Activated T-helper 9 cell treated with anti-CD3 and anti-CD28 coated beads, Interleukin-2, amount 50 U/mL, for 16 hours (primary cell): ENCODE measurements at places on chromosomes 6 and 20.

DNA sequence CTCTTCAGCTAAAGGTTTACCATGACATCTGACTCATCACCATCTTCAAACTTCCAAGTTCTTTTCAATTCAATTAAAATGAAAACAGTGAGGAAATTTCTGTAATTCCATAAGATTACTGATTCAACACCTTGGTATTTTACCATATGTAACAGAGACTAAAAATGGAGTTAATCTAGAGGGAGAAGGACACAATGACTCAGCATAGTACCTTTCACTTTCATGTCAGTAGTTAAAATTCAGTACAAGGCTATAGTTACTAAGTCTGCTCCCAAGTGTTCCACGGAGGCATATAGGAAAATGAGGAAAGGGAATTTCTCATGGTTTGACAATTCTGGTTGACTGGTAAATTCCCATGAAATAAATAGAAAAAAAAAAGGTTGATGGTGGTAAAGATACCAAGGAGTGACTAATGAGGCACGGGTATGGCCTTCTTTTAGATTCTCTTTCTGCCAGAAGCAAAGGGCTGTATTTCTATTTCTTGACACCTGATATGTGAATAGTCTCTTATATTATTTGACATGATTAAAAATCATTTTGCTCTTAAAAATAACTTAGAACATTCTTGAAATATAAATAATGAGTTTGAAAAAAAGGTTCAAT, 526.7 kb upstream of the ADGRB3 start:
- no peak for DNase-seq

GRCh38 chr20:58661598-58662473, 10.8 kb downstream of the STX16 start:
- DNase-seq = no peak

- DNase-seq = no peak
Measured at GRCh38 chr6:155117256-155117655, 122.1 kb downstream of the TIAM2 start.

- no peak for DNase-seq
Measured at GRCh38 chr6:136429264-136430065, 120.8 kb downstream of the MAP7 start.

DNA sequence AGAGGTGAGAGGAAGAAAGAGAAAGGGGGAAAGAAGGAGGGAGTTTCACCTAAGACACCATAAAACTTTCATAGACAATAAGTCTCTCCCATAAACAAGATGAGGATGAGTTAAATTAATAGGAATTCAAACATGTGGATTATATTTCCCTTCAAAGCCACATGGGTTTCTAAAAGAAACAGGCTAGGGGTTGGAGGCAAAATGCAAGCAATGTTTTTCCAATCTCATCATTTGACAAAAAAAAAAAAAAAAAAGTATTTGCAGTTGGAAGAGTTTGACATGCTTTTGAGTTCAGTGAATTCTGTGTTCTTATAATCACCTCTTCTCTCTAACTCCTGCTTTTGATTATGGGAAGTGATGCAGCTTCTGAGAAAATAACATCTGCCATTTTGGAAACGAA, 286.5 kb upstream of the PRND start:
- DNase-seq = no peak

DNA sequence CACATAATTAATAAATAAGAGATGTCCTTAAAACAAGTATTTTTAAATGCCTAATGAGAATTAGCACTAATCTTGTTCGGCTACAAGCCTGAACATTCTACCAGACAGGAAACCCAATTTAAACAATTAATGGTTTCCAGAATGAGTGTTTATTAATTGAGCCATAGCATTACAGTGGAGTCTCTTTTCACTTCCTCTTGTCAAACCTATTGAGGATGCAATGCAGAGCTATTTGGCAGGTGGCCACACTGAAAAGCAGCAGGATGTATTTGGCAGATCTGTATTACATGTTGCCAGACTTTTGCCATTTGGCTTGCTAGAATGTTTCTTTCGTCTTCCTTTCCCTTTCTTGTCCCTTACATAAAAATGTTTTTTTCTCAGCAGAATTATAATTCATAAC, 475.2 kb upstream of the MARCKS start:
- no peak for DNase-seq

GRCh38 chr6:11869672-11870340, 91.2 kb upstream of the ADTRP start:
- DNase-seq = no peak

DNA sequence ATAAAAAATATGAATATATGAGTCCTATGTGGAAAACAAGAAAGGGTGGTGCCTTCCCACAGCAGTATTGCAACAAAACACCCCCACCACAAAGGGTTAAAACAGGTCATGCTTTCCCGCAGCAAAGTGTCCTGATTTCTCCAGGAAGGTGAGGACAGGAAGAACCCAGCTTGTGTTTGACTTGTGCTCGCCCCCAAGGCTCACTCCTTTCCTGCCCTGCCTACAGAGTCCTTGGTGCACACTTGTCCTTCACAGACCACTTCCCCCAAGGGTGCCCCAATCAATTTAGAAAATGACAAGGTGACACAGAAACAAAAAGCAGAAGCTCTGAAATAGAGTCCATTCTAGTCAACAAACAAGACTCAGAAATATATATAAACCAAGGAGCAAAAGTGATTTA, 237.4 kb downstream of the PTPRK start:
- DNase-seq = no peak

DNA sequence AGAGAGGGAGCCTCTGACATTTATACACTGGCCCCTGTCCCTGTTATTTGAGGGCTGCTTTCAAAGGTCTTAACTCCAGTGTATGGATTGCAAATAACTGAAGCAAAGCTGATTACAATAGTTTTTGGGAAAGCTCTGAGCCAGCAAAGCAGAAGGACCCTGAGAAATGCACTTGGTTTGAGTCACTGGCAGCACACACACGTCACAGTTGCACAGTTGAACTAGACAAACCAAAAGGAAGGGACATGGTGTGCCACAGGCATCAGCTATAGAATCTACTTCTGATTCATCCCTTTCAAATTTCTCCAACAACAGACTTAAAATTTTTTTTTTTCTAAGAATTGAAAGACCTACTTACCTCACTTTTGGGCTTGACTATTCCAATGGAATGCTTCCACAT, 56.4 kb downstream of the SNRNP48 start:
- no peak for DNase-seq

GRCh38 chr6:62400521-62401259, 114.7 kb upstream of the KHDRBS2 start:
- DNase-seq = no peak

- DNase-seq = no peak
Measured at GRCh38 chr20:39067526-39068216, 105.5 kb downstream of the DHX35 start.

- DNase-seq = no peak
Measured at GRCh38 chr6:56172144-56172543, 75.2 kb downstream of the COL21A1 start.

- DNase-seq = no peak
Measured at GRCh38 chr6:16292432-16292831, 54.0 kb downstream of the GMPR start.

DNA sequence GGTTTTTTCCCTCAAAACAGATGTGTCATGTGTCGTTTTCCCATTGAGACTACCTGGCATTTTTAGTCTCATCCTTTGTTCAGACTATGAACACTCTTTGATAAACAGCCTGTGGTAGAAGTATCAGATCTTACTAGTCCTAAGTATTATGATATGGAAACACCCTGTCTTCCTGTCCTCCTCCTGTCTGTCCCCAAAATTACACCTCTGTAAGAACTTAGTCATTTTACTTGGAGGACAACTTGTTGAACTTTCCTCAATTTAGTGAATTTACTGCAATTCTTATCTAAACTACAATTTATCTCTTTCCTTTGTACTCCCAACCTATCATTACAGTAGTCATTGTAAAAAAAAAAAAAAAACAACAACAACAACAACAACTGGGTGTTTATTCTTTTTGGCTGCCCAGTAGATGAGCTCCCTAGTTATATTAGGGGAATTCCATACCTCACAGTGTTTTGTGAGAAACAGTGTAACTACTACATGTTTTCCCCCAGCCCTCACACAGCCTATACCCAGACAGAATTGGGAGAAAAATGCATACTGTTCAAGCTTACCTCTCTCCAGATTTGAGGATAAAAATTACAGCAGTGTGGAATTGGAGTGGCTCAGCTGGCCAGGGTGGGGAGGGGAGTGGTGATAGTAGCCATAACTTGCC, 18.5 kb upstream of the ERVFRD-1 start:
- no peak for DNase-seq

DNA sequence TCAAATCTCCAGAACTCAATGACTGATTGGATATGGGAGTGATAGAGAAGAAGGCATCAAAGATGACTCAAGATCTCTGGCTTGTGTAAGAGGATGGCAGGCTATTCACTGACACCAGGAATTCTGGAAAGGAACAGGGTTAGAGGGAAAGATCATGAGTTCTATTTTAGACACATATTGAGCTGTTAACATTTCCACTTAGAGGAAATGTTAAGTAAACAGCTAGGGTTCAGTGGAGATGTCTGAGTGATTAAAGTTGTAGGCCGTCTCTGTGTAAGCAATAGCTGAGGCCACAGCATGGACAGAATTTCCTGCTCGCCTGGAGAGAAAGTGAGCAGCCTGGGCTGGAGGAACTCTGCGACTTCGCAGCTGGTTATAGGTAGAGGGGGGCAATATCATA, 21.0 kb downstream of the ZC3H12D start:
- no peak for DNase-seq

DNA sequence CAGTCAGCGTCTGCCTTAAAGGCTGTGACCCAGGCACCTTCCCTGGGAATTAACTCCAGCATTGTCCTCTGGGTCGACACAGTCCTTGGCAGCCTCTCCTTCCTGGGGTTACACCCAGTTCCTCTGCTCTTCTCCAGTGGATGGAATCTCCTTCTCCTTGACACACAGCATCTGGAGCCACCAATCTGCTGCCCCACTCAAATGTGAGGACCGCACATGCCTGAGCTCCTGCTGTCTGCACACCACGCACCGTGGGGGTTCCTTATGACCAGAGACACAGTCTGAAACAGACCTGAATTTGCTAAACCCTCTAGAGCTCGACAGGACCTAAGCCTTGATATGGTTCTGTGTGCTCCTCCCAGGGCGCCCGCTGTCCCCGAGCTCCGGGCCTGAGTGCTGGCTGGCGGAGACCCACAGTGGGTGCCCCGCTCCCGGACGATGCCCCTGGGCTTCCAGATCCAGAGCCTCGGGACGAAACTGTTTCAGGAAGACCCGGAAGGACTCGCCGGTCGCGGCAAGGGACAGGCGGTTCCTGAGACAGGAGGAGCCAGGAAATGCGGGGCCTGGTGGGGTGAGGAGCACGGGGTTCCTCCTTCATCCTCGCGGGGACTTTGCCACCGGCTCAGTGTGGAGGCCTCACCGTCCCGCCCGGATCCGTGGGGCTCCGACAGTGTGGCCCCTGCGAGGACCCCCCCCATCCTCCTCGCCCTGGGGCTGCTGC, 2.5 kb upstream of the RAET1G start:
- DNase-seq = no peak

DNA sequence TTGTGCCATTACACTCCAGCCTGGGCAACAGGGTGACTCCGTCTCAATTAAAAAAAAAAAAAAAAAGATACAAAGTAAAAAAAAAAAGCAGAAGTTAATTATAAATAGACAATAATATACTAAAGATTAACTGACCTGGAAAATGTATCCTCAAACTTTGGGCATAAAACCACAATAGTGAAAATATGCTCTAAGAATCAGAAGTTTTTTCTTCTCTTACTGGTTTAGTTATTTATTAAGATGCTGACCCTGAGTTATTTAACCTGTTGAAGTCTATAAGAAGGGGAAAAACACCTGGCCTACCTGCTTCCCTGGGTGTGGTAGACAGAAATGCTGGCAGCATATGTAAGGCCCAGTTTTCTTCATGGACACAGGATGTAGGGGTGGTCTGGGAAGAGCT, 133.7 kb upstream of the MLIP start:
- no peak for DNase-seq

GRCh38 chr6:72636215-72636614, 14.4 kb downstream of the KCNQ5 start:
- DNase-seq = no peak

- DNase-seq = no peak
Measured at GRCh38 chr6:120147071-120147871, 797.7 kb upstream of the MAN1A1 start.

- no peak for DNase-seq
Measured at GRCh38 chr6:157840776-157841175, 17.7 kb downstream of the SNX9 start.

DNA sequence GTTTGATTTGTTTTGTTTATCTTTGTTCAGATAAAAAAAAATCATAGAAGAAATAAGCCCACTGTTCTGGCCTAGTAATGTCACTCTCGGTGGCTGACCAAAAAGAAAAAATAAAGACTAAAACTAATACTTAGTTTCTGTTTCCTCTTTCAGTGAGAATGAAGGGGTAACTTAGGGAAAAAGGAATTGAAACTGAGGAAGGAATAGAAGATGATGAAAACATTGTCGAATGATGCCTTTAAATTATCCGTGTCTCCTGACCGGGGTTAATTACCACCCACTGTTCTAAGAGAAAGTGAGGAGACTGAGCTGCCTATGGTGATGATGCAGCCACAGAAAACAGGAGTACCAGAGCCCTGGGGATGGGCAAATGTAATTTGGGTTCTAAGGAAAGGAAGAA, 73.1 kb downstream of the PTCHD4 start:
- no peak for DNase-seq

DNA sequence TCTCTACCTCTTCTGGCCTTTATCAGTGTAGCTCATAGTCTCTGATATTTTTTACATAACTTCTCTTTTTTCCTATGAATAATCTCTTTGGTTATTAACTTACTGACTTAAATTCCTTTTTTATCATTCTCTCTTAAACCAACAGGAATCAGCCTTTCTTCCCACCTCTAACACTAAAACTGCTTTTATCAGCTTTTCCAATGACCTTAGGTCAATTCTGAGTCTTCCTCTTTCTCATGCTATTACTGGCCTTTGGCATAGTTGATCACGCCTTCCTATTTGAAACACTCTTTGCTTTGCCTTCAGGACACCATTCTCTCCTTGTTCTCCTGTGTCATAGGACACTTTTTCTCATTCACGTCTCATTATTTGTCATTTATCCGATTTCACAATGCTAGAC, 8.1 kb upstream of the HINT3 start:
- no peak for DNase-seq

GRCh38 chr6:4066029-4066755, 12.7 kb downstream of the FAM217A start:
- DNase-seq = no peak

DNA sequence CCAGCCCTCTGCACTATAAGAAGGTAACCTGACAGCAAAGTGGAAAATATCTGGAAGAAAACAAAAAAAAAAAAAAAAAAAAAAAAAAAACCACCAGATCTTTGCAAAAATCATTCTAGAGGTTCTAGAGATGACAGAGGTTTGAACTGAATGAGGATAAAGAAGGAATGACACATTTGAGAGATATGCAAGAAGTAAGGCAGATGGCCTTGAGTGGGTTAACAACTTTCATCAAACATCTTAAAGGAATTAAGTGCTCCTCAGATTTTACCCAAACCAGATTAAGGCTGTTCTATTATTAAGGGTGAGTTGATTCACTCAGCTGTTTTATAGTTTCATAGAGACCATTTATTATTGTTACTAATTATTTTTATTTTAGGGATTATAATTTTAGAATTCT, 62.0 kb downstream of the RSPO3 start:
- no peak for DNase-seq

GRCh38 chr20:29690274-29690673, 1567.2 kb upstream of the DEFB115 start:
- no peak for DNase-seq
